ENCODE measurements at places on chromosomes 6 and 20.
A peak's percentile ranks its signal among the peaks of the same experiment; 100 is the strongest.

- no peak for DNase-seq
Measured at GRCh38 chr20:59182401-59183044, 18.9 kb downstream of the ZNF831 start.

DNA sequence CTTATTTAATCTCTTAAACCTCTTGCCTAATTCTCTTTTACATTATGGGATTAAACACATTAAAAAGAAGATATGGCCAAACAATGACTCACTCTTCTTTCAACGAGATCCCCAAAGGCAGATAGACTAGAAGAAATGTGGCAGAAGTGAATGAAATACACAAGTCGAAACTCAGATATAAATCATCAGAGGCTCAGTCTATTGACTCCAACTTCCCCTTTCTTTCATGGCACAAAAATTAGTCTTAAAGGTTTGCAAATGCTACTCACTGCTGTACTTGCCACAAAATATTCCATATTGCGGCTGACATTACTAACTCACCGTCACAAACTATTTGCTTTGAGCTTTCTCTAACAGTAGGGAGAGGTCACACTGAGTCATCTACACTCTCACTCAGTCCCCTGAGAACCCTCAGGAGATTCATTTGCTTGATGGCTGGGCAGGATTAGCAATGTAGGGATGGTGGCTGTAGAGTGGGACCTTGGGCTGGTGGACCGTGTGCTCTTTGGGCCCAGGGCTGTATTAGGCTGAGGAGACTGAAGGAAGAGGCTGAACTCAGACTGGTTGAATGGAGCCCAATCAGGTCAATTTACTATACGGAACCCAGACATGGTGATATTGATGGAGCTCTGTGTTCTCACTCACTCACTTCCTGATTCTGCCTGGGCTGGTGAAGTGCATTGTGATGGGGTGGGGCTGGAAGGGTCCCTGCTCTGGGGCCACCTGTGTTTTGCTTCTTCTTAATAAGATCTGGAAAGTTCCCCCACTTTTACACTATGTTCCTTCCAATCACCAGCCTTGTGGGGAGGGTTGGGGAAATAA lies 42.8 kb upstream of the UBR2 start:
- no peak for DNase-seq

- DNase-seq, result no peak
Measured at GRCh38 chr6:69732640-69733039, 64.2 kb downstream of the LMBRD1 start.

DNA sequence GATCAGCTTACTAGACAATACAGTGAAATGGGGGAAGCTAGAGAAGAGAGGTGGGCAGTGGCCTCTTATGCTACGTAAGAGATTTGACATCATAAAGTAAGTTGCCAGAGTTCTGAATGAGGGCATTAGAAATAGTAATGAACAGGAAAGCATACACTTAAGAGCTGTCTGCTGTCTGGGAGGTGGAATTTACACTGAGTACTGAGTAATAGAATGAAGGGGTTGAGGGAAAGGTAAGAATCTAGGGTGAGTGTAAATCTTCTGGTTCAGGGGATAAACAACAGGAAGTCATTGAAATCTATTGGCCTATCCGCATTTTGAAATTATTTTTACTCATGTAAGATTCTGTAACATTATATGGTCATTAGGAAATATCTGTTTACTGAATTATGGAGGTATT lies 35.8 kb downstream of the HLA-DMB start:
- no peak for DNase-seq

GRCh38 chr6:113627480-113627879 lies 229.7 kb upstream of the MARCKS start:
- DNase-seq, result no peak

DNA sequence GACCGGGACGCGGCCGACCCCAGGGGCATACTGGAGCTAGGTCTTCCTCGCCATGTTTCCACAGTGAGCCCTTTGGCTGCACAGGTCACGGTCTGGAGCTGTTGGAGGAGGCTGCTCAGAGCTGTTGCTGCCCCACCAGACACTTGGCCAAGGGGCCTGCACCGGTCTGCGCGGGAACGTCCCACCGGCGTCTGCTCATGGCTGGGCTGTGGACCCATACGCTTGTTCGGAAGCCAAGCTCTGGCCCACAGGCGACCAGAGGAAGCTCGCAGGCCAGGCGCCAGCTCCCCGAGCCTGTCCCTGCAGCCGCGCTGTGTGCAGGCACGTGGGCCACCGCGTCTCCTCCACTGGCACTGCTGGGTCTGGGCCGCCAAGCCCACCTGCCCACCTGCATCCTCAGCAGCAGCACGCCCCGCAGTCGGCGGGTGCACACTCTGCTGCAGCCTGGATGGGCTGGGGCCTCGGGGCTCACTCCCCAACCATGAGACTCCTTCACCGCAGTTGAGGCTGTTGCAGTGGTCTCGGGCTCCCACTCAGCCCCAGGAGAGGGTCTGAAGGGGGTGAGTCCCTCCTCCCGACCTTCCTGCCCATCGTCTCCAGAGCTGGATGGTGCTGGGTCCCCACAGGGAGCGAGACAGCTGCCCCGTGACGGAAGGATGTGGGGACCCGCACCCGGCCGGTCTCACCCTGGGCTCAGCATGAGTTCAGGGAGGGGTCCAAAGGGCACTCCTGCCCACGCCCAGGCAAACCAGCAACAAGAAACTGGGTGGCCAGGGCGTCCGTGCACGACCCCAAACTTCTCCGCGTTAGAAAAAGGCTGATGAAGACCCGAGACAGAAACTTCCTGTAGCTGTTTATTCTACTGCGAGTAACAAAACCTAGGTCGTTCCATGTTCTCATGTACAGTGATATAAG lies 15.5 kb upstream of the TCFL5 start:
- DNase-seq, result no peak

DNA sequence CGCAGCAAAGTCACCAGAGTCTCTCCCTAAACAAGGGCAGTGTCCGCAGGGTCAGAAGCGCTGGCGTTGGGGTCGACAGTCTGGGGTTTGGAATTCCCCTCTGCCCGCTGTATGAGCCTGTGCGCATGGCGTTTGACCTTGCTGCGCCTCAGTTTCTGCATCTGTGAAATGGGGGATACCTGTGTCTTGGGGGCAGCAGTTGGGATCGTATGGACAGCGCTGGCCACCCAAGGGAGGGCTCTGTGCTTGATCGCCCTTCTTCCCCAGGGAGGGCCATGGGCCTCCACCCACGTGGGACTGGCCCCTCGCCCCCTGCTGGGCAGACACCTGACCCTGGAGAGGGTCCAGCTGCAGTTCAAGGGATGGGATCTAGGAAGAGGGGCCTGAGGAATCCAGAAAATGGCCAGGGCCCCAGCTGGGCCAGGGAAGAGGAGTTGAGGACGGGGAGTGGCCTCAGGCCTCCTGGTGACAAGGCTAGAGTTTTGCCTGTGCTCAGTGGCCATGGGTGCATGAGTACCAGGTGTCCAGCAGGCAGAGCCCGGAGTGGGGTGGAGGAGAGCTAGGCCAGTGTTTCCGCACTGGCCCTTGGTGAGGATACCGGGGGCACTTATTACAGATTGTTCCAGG lies 26.4 kb upstream of the PHACTR3 start:
- no peak for DNase-seq

GRCh38 chr6:168438783-168439520 lies 2.0 kb upstream of the SMOC2 start:
- no peak for DNase-seq

DNA sequence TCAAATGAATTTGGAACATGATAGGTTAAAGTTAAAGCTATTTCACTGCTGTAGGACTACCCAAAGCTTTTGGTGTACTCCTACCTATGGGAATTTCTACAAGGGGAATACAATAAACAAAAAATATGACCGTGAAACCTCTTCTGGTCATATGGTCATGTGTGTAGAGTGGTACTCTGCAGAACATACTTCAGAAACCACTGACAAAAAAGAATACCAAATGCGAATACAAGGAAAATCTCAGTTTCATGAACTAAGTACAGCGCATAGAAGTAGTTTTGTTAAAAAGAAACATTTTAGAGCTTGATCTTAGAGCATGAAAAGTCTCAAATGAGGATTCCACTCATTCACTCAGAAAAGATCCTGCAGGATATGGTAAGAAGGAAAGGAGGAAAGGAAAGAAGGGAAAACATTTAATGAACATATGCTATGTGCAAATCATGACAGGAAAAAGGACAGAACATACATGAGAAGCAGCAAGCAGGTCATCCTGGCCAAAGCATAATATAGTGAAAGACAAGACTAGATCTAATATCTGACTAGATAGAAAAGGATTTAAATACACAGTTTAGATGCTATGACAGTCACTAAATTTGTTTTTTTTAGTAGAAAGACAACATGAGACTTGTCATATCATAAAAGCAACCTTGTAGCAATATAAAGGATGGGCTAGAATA lies 36.5 kb downstream of the SNX14 start:
- no peak for DNase-seq

- no peak for DNase-seq
Measured at GRCh38 chr20:32858701-32859372, at the start of gene EFCAB8. Gene EFCAB8, plus strand, starts transcription at chr20:32858923. Its CDS starts 4,870 bp downstream, at chr20:32863793.

- DNase-seq, result no peak
Measured at GRCh38 chr20:40148886-40149285, 540.1 kb downstream of the MAFB start.

DNA sequence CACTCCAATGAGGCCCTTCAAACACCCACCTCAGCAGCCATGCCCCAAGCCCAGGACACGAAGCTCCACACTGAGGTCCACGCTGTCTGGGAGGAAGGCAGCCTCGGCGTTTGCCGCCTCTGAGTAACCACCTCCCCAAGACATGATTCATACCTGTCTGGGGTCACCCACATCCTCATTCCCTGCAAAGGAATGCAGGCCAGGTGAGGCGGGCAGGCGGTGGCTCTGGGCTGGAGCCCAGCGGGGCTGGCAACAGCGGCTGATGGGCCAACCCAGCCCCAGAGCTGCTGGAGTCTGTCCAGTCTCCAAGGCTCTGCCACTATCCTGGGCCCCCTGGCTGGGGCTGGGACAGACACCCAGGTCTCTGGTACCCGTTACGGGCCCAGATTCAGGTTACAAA lies 14.8 kb downstream of the PMEPA1 start:
- DNase-seq, result no peak

DNA sequence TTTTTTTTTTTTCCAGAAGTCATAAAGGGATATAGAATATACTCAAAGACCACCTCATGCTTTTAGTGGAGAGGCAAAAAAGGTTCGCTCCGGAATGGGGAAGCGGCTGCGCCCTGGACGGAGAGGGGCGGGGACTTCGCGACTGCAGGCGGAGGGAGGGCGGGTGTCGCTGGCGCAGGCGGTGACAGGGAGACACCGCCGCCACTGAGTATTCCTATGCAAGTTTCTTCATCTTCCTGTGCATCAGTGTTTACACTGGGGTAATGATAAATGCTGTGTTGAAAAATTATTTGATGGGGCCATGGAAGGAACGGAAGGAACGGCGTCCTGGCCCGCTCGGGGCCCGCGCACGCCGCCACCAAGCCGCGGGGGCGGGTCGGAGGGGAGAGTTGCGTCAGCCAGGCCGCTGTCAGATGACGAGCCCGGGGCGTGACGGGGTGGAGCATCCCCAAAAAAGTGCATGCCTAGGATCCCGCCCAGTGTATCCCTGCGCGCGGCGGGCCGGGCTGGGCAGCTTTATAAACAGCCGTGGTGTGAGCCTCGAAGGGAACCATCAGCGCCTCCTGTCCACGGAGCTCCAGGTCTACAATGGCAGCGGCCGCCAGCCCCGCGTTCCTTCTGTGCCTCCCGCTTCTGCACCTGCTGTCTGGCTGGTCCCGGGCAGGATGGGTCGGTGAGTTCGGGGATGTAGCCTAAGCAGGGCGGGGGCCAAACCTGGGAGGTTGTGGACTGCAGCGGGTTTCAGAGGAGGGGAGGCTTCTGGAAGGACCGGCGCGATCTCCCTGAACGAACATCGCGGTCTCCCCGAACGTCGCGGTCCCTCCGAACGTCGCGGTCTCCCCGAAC lies at the start of gene ULBP1:
ULBP1 (plus strand) TSS at position 482 of the 846 bp plus-strand sequence; CDS start at position 589, 107 bp downstream.
- DNase-seq, result peak; percentile 85

GRCh38 chr6:217048-217659 lies 75.1 kb upstream of the DUSP22 start:
- DNase-seq, result no peak

DNA sequence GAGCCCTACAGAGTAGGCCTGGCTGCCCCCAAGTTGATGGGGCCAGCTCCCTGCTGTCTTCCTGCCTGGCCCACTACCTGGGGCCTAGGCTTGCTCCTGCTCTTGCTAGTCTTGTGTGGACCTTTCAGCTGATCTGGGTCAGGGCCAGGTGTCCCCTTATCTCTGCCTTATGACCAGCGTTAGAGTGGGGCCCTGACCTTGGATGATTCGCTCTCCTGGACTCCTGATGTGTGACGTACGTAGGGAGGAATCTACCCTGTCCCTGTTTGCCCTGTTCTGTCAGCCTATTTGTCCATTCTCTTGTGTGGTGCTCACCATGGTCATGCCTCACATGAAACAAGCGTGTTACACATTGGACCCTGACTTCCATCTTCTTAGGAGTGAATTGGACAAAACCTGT lies 571.8 kb downstream of the QKI start:
- DNase-seq, result no peak

DNA sequence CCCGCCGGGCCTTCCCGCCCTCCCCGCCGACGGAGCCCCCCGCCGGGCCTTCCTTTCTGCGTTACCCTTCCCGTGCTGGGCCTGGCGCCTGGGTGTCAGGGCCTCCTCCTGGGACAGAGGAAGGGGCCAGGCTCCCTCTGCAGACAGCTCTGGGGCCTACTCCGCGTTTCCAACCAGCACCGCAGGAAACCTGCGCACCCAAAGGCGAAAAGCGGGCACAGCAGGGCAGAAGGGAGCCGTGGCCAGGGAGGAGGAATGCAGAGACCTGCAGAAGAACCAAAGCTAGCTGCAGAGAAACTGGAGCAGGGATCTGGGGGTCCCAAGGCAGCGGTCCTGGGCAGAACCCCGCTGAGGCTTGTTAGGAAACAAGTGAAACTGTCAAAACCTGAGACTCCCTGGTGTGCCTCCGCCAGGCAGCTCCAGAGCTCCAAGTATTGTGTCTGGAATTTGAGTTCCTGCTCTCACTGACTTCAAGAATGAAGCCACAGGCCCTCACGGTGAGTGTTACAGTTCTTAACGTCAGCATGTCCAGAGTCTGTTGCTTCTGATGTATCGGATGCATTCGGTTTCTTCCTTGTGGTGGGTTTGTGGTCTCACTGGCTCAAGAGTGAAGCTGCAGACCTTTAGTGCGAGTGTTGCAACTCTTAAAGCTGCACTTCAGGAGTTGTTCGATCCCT lies 33.3 kb downstream of the IRF4 start:
- no peak for DNase-seq

- DNase-seq, result no peak
Measured at GRCh38 chr6:164208371-164208770, 793.9 kb downstream of the QKI start.

DNA sequence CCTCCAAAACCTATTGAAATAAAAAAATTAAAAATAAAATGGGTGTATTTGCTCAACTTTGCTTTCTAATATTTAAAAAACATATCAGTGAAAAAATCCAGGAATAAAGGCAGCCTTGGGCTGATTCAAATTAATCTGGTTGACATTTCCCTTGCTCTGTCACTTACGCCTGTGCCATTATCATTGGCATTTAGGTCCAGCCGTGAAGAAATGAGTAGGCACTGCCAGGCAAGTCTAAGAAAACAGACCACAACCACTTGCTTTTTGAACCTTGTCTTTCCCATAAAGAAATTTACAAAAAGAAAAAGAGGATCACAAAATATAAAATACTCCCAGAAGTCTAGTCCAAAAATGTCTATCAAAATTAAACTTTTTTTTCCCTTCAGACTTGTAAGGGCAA lies 59.2 kb upstream of the HBS1L start:
- DNase-seq, result no peak

- DNase-seq, result peak; percentile 32
Measured at GRCh38 chr6:108526739-108527174, 34.0 kb upstream of the FOXO3 start.

GRCh38 chr20:38173237-38174156 lies 8.4 kb upstream of the TGM2 start:
- DNase-seq, result no peak

Data from NCI-H345 (cell line).